ENCODE measurements at places on chromosomes 16 and 17.
A peak's percentile ranks its signal among the peaks of the same experiment; 100 is the strongest.

GRCh38 chr17:82375359-82376041 lies 3.9 kb downstream of the UTS2R start:
- DNase-seq = no peak

GRCh38 chr17:7656958-7657609 lies 6.4 kb downstream of the ATP1B2 start:
- DNase-seq = peak; percentile 94

- DNase-seq = no peak
Measured at GRCh38 chr17:65638221-65638975, 77.0 kb upstream of the AXIN2 start.

- DNase-seq = no peak
Measured at GRCh38 chr16:26263406-26263805, 571.6 kb downstream of the HS3ST4 start.

- peak; percentile 30 for DNase-seq
Measured at GRCh38 chr16:88382491-88383400, at the start of gene ZNF469. Gene ZNF469 (plus strand): TSS chr16:88382959. CDS start chr16:88427471, 44,512 bp downstream.

DNA sequence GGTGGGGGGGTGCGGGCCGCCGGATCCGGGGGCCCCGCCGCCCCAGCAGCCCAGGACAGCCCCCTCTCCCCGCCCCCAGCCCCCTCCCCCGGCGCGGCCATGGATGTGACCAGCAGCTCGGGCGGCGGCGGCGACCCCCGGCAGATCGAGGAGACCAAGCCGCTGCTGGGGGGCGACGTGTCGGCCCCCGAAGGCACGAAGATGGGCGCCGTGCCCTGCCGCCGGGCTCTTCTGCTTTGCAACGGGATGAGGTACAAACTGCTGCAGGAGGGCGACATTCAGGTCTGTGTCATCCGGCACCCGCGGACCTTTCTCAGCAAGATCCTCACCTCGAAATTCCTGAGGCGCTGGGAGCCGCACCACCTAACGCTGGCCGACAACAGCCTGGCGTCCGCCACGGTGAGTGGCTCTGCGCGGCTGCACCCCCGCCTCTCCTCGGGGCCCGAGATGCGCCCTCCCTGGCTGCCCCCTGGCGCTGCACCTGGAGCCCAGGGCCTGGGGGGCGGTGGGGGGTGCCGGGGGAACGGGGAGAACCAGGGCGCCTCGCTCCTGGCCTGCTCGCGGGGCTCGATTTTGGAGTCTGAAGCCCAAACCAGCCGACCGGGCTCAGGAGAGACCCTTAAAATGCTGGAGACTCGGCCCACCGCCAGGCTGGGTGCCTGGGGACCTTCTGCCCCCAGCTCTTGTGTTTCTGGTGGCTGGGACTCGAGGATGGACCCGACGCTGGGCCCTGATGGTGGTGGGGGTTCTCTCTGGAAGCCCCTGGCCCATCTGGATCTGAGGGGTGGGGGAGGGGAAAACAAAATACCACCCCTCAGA lies 744 bp downstream of the CMIP start:
- DNase-seq = no peak

DNA sequence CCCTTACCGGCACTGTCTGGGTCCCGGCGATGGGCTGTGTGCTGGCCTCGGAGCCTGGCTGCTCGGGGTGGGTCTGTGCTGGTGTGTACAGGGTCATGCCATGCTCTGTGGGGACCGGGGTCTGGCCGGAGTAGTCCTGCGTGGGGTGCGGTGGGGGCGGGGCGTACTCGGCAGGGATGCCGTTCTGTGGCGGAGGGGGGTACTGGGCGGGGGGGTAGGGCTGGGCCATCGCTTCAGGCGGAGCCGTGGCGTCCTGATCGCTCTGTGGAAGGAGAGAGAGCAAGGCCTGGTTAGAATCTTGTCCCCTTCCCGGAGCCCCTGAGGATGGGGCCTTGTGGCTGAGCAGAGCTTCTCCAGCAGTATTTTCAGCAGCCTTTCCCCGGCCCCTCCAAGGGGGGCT lies 40.9 kb downstream of the ENGASE start:
- DNase-seq = no peak

GRCh38 chr16:56776562-56776961 lies 46.6 kb downstream of the NUP93 start:
- no peak for DNase-seq

DNA sequence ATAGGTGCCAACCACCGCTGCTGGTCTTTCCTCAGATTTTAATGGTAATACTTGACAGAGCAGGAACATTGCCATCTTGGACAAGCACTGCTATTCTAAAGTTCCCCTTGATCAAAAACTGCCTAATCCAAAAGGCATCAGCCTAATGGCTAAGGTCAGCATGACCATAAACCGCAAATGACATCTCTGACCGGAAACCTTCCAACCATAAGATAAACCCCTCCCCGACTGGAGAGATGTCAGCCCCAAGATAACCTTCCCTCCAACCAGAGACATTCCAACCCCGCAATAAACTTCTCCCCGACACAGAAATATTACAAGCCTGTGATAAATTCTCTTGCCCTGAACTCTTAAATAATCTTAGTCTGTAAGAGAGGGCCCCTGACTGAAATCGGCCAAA lies 7.4 kb upstream of the DHX40 start:
- no peak for DNase-seq

GRCh38 chr17:22703204-22703603 lies 1010.9 kb downstream of the KCNJ18 start:
- no peak for DNase-seq

Measured in WTC11 (cell line).